Esophagus squamous epithelium (tissue), 5 donors: ENCODE measurements at places on chromosomes 6 and 20.

- DNase-seq = no peak
These were observed 3.2 kb downstream of the MARCKS start for GRCh38 chr6:113860181-113860955.

GRCh38 chr20:48164034-48164433 is 378.8 kb upstream of the SULF2 start:
- DNase-seq = no peak

GRCh38 chr6:14743144-14743473 is 502.8 kb upstream of the JARID2 start:
- no peak for DNase-seq

DNA sequence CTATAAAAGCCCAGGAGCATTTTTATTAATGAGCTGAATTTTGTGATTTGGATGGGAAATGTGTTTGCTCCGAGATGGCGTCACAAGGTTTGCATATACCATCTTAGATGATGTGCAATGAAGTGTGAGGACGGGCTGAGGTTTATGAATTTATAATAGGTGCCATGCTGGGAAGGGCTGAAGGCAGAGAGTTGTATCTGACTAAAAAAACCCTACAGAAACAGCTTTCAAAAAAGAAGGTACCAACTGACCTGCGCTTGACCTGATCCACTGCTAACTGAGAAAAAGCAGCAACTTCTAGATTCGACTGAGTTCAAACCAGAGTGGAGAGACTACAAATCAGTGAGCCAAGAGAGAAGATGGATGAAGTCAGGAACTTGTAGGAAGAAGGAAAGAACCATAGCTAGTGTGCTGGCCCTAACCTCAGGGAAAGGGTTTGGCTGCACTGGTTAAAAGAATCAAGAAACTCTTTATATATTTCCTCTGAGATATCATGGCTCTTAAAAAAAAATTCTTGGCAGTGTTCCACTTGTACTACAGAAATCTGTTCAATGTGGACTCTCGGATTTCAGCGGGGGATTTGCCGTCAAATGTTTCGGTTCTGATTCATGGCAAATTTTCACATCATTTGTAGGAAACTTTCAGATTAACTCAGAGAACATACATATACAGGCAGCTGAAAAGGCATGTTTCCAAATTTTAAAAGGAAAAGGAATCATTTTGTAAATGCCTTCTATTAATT is 56.5 kb upstream of the HDGFL1 start:
- DNase-seq = no peak

DNA sequence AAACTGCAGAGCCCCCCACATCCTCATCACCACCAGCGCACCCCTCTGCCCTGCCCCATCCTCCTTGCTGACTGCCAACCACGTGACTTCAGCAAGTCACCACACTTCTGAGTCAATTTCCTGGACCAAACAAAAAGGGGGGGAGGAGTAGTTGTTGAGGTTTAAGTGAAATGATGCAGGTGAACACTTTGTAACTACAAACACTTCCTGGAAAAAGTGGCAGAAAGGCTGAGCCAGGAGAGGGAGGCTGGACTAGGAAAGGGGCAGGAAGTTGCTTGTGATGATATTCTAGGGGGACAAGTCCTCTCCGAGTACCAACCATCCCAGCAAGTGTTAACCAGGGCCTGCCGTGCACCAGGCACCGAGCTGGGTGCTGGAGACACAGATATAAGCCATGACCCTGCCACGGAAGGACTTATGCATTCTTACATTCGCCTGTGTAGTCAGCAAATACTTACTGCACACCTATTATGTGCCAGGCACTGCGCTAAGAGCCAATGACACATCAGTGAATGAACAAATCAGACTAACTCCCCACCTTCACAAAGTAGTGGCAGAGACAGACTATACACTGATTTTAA is 67.3 kb downstream of the PREX1 start:
- no peak for DNase-seq

- no peak for DNase-seq
These were observed 179.4 kb downstream of the FOXC1 start for GRCh38 chr6:1789092-1789491.

GRCh38 chr20:3995067-3995748 is 20.1 kb downstream of the RNF24 start:
- DNase-seq = no peak

DNA sequence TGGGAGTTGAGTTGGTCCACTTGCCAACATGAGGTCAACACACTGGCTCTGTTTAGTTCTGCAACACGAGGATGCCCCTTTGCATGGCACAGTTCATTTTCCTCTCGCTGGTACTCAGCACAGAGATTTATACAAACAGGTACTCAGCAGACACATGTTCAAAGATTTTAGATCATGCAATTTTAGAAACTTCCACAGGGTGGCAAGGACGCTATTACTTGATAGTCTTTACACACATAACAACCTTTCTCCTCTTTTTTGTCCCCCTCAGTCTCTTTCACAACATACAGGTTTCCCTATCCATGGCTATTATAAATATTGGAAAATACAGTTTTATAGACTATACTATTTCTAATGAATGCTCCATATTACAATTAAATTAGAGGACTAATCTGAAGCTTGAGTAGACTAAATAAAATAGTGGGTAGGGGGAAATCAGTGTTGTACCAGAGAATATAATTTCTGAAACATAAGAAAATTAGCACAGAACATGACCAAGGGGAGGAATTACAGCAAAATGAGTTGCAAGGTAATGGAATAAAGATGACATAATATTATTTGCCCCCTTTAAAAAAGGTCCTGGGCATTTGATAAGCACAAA is 331.8 kb upstream of the BTBD3 start:
- no peak for DNase-seq

GRCh38 chr6:117309611-117310010 is 44.3 kb downstream of the VGLL2 start:
- DNase-seq = no peak

GRCh38 chr6:32424589-32425300 is 14.9 kb upstream of the HLA-DRA start:
- DNase-seq = no peak

GRCh38 chr6:13761361-13762036 is 49.9 kb upstream of the RANBP9 start:
- DNase-seq = no peak

GRCh38 chr6:111812060-111813038 is 60.9 kb downstream of the FYN start:
- DNase-seq = no peak

- no peak for DNase-seq
These were observed 229.3 kb downstream of the FARS2 start for GRCh38 chr6:5490501-5491069.
